ENCODE measurements at places on chromosomes 1 and 21. TPM values are rescaled to one million over a fixed set of nuclear protein-coding genes. Genes with fewer than 3 reads are reported as not detected.

CATSPERE gene
- 1.7 TPM for total RNA-seq

UAP1 gene
- 259 TPM for total RNA-seq

OR2T2 gene
- not detected for total RNA-seq

VSIG8 gene
- not detected for total RNA-seq

AURKAIP1 gene
- total RNA-seq = 82.6 TPM

FMO5 gene
- total RNA-seq = 0.19 TPM

CELA2A gene
- 0.28 TPM for total RNA-seq

CNR2 gene
- total RNA-seq = not detected

SRGAP2B gene
- total RNA-seq = 57.1 TPM

CCDC24 gene
- 4.5 TPM for total RNA-seq

WLS gene
- total RNA-seq = 116 TPM

BNIPL gene
- 0.38 TPM for total RNA-seq

KCNA3 gene
- 0.28 TPM for total RNA-seq

MCOLN3 gene
- 0.28 TPM for total RNA-seq

TMEM54 gene
- total RNA-seq = 25.9 TPM

ZNF691 gene
- 8.4 TPM for total RNA-seq

PCAT6 gene
- total RNA-seq = not detected

CD53 gene
- total RNA-seq = not detected

PEX14 gene
- 13.6 TPM for total RNA-seq

COL24A1 gene
- 0.56 TPM for total RNA-seq

PLA2G2F gene
- total RNA-seq = not detected

OR14K1 gene
- total RNA-seq = not detected

HAPLN2 gene
- total RNA-seq = not detected

LMO4 gene
- total RNA-seq = 65.4 TPM

CLCA1 gene
- total RNA-seq = not detected

S100A1 gene
- total RNA-seq = not detected

All from regular cardiac myocyte (primary cell).